ENCODE measurements at places on chromosomes 2 and 18. TPM values are rescaled to one million over a fixed set of nuclear protein-coding genes. Genes with fewer than 3 reads are reported as not detected.

- no peak for DNase-seq
These were observed 254.2 kb upstream of the SALL3 start for GRCh38 chr18:78725426-78725825.

DNA sequence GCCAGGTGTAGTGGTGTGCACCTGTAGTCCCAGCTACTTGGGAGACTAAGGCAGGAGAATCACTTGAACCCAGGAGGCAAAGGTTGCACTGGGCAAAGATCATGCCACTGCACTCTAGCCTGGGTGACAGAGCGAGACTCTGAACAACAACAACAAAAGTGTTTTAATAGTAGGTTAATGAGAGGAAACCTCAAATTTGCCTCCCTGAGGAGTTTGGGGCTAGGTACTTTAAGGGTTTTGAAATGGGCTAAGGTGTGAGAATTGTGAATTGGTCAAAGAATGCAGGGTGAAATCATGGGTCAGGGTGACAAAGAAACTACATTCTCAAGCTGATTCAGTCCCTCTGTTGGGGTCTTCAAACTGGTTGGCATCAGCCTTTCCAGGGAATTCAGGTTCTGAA, 60.7 kb upstream of the BOD1L2 start:
- no peak for DNase-seq

Gene ALK
- 0.12 TPM for total RNA-seq

Gene FOXD4L1
- total RNA-seq = 0.10 TPM

Gene NBAS
- 46.7 TPM for total RNA-seq

All from RPMI7951 (cell line).